ENCODE measurements at places on chromosomes 3 and 15.

DNA sequence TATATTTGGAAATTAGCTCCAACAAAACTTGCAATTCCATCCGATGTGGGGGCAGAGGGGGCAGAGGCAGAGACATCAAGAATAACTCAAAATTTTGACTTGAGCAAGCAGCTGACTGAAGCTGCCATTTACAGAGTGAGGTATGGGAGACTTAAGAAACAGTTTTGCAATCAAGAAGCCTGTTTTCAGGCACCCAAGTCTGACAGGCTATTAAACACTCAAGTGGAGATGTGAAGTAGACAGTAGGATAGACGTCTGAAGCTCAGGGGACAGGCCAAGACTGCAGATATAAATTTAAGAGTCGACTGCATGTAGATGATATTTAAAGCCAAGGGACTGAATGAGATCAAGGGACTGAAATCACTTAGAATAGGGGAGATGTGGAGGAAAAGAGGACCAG is 9.9 kb upstream of the SH3BP5 start:
- DNase-seq, result no peak

- no peak for DNase-seq
Measured at GRCh38 chr15:35858707-35859106, 312.7 kb upstream of the DPH6 start.

GRCh38 chr3:112464264-112464663 is 35.0 kb downstream of the BTLA start:
- DNase-seq, result no peak

DNA sequence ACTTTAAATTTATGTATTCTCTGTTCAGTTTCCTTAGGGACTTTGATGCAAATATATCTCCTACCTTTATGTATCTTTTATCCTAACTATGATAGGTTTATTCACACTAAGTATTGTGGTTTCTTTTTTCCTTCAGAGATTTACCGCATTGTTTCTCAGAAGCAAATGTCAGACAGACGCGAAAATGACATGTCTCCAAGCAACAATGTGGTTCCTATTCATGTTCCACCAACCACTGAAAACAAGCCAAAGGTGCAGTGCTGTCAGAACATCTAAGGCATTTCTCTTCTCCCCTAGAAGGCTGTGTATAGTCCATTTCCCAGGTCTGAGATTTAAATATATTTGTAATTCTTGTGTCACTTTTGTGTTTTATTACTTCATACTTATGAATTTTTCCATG is 18.3 kb downstream of the RAB11A start:
- DNase-seq, result no peak

DNA sequence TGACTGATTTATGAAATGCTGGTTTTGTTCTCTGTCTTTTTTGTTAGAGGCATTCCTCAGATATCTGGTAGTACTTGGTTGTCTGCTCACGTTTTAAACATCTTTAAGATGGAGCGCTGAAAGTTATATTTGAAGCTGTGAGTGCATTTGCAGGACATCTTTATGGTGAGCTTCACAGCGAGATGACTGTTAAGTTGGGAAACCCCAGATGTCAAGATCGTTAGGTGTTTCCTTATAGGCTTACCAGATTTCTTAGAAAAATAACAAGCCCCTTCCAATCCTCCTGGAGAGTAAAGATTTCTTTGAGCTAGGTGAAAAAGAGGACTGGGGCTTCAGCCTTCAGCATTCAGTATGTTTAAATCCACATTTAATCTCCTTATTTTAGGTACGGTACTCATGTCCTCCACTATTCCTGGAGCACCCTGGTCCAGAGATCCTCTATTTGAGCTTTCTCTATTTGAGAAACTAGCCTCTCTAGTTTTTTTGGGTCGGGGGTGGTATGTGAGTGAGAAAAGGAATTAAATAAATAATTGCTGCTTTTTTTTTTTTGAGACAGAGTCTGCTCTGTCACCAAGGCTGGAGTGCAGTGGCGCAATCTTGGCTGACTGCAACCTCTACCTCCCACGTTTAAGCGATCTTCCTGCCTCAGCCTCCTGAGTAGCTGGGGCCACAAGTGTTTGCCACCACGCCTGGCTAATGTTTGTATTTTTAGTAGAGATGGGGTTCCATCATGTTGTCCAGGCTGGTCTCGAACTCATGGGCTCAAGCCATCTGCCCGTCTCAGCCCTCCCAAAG is 72.3 kb downstream of the ZNF609 start:
- no peak for DNase-seq

DNA sequence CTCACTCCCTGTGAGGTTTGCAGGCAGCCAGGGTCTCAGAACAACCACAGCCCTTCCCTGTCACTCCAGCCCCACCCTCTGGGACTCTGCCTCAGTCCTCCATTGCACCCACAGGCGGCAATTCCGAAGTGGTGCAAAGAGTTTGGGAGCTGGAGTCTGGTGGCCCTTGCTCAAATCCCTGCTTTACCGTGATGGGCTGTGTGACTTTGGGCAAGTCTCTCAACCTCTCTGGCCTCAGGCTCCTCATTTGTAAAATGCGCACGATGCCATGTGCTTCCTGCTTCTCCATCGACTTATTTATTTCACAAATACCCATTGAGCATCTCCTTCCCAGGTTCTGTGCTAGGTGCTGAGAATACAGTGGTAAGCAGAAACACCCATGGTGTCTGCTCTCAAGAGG is 7.3 kb upstream of the ATP2B2 start:
- no peak for DNase-seq

DNA sequence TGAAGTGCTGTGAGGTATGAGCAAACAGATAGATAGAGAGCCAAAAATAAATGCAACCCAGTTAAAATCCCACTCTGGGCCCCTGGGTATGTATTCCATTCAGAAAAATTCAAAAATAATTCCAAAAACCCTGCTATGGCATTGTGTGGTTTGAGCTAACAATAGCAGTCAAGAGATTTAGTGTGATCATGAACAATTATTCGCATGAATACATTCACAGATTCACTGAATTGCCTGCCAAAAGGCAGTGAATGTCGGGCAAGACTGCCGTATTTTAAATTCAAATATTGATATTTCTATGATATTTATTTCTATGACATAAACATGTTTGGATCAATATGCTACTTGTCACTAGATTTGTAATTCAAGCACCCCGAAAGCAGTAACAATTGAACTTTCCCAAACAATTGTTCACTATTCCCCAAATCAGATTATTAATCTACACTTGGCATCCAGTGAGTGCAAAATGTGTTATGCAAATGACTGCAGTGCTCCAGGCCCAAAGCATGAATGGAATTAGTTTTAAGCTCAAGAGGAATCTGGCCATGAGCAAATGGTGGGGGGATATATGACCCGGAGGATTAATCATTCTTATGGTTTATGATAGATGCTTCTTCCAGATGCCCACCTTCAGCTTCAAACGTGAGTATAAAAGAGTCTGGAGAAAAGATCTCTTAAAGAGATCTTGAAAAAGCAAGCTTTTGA is 417.0 kb upstream of the MEIS2 start:
- no peak for DNase-seq

All from HFF-Myc (cell line).